Stimulated activated CD4-positive, alpha-beta T cell treated with anti-CD3 and anti-CD28 coated beads, Interleukin-1b, Interleukin-23, amount 100 ng/mL, for 24 hours (primary cell): ENCODE measurements at places on chromosomes 4 and X.

- no peak for DNase-seq
Measured at GRCh38 chrX:80876877-80877276, 67.2 kb upstream of the BRWD3 start.

DNA sequence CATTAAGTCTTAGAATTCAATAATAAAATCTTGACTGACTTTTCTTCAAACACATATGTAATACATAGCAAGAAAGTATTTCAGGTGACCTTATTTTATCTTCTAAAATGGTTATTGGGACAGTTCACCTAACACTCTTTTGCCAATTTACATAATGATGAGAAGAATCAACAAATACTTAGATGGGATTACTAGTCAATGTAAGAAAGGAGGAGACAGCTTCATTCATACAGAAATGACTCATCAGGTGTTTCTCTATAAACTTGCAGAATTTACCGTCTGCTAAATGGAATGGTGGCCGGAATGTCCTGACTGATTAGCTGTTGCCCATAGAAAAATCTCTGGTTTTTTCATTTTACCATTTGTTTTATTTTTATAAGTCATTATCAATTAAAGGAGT is 115.0 kb upstream of the ETNPPL start:
- DNase-seq, result no peak

GRCh38 chr4:72451349-72451748 is 117.7 kb downstream of the ADAMTS3 start:
- no peak for DNase-seq

GRCh38 chr4:15703439-15703838 is 574 bp downstream of the BST1 start:
- no peak for DNase-seq

GRCh38 chrX:102930990-102931756 is 5.9 kb upstream of the RAB40AL start:
- no peak for DNase-seq

DNA sequence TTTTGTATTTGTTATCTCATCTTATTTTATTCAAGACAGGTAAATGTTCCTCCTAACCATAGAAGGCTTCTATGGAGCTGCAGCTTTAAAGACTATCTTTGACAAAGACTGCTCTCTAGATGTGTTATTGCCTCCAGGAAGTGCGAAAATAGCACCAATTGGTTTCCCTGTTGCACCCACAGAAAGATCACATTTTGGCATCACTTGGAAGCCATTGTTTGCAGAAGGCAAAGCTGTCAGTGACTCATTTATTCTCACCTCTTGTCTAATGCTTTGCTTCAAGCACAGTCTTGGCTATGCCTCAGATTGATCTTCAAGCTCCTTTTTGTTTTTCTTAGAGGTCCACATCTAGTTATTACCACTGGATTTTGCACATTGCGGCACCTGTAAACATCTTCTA is 150.3 kb downstream of the PCDH7 start:
- no peak for DNase-seq

DNA sequence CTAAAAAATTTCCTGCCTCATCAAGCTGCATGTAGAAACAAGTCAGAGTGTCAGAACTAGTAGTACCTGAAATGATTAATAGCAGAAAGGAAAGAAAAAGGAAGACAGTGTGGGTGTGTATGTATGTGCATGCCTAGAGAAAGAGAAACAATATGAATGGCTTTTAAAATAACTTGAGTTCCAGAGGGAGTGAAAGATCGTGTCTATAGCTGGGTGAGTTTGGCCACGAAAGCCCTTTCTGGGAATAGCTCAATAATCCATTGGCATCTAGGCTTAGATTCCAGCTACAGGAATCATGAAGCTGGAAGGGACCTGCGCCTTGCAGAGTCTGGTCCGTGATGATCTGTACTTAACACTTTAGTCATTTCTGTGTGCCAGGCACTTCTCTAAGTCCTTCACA is 195.6 kb downstream of the RAPGEF2 start:
- DNase-seq, result no peak

DNA sequence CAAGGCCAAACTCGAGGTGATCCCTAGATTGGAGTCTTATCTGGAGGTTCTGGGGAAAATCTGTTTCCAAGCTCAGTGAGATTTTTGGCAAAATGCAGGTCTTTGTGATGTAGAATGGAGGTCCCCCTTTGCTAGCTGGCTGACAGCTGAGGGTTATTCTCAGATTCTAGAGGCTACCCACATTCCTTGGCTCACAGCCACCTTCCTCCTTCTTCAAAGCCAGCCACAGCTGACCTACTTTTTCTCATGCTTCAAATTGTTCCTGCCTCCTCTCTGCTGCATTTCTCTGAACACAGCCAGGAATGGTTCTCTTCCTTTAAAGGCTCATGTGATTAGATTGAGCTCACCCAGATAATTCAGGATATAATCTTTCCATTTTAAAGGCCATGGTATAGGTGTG is 86.9 kb downstream of the VCX3A start:
- no peak for DNase-seq

- peak; percentile 31 for DNase-seq
Measured at GRCh38 chrX:72100824-72101351, 30.8 kb downstream of the RTL5 start.

DNA sequence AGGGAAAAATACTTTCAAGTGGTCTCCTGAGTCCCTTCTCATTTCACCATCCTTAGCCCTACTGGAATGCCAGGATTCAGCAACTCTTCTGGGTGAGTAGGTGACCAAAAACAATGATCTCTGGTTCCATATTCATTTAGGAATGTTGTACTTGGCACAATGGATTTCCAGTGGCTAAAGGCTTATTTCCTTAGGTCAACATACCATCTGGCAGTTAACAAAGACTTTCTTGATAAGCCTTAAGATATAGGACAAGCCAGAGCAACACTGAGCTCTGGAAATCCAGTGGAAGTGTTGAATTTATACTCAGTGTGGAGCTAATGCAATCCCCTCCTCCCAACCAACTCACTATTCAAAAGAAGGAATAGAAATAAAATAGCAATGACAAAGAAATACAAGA is 139.4 kb upstream of the EMCN start:
- DNase-seq, result no peak

GRCh38 chrX:71103110-71103983 is 3.2 kb downstream of the CXorf65 start:
- DNase-seq, result no peak

GRCh38 chr4:112894480-112894879 is 155.0 kb upstream of the ANK2 start:
- DNase-seq, result no peak

- no peak for DNase-seq
Measured at GRCh38 chr4:153472122-153473037, 6.2 kb downstream of the TMEM131L start.

- no peak for DNase-seq
Measured at GRCh38 chr4:168674077-168674747, 177.4 kb downstream of the PALLD start.

GRCh38 chr4:77031544-77031943 is 44.2 kb downstream of the CCNI start:
- DNase-seq, result no peak
